D341Med (cell line): ENCODE measurements at places on chromosomes 12 and 14.

DNA sequence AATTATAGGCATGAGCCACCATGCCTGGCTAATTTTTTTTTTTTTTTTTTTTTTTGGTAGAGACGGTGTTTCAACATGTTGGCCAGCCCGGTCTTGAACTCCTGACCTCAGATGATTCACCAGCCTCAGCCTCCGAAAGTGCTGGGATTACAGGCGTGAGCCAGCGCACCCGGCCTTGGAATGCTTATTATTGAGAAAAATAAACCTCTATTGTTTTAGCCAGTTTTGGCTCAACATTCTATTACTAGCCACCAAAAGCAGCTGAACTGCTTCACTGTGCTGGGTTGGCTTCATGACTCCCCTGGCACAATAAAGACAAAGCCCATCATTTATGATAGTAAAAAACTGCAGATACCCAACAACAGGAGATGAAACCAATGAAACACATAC lies 93.5 kb upstream of the CEP83 start:
- DNase-seq, result no peak

DNA sequence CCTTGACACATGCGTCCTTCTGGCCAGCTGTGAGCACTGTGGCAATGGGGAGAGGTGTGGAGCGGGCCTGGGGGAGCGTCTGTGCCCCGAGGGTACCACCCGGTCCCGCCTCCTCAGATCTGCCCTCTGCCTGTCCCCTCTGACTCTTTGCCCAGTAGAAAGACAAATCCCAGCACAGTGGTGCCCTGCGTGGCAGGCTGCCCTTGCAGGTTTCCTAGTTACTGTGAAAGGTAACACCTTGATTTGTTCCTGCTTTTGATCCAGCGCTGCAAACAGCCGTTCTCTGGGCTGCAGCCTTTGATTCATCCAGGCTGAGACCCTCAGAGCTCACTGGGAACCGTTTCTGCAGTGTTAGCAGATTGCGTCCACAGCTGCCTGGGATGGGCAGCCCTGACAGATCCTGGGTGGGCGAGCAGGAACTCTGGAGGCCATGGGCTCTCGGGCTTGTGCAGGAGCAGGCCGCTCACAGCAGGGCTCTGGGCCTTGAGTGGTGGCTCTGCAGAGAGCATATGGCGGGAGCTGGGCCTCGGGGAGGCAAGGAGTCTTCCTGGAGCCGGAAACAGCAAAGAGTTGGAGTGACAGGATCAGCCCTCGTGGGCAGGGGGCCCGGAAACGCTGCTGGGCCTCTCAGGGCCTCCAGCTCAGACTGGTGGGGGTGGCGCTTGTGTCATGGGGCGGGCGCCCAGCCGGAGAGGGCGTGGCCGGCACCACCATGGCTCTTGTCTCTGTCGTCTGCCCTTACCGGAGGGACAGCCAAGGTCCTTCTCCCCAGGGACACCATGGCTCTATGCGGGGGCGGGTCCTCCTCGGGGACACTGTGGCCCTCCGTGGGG lies 16.6 kb downstream of the FBRSL1 start:
- DNase-seq, result peak; percentile 72

GRCh38 chr12:70982991-70983390 lies 62.5 kb upstream of the PTPRR start:
- DNase-seq, result no peak

DNA sequence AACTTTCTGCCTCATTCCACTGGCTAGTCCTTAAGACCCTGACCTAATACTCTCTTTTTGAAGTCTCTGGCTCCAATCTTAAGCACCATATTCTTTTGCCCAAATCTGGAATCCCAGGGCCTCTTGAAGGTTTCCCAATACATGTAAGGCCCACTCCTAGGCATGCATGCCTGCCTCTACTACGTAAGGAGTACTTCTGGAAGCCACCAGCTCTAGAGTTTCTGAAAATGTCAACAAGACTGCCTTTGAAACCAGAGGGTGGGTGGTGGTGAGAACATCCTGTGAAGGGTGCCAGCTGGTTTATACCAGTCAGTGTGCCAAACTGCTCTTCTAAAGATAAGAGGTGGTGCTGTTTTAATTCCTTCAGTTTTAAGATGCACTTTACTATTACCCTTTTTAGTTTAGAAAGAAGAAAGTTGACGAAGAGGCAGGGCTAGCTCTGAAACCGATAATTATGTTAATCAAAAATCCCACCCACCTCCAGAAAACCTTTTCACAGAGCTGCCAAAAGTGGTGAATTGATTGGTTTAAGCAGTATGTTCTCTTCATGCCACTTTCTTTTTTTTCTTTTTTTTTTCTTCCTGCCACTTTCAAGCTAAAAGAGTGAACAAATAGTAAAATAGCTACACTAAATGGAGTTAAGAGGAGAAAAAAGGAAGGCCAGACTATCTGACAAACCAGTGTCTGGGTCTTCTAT lies 8.7 kb upstream of the WDR89 start:
- no peak for DNase-seq

DNA sequence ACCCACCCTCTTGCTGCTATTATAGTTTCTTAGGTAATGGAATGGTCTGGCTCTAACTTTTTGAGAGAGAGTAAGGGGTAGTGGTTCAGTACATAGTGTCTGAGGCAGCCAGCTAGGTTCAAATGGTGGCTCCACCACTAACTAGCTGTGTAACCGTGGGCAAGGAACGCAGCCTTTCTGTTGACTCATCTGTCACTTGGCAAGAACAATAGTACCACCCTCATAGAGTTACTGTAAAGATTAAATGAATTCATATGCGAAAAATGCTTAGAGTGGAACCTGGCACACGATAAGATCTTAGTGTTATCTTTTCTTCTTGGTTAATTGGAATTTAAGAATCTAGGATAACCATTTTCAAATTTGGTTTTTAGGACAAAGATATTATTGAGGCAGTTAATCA lies 14.0 kb downstream of the CCDC62 start:
- DNase-seq, result no peak

- DNase-seq, result no peak
Observed at GRCh38 chr12:79151956-79152355, 287.4 kb downstream of the SYT1 start.

DNA sequence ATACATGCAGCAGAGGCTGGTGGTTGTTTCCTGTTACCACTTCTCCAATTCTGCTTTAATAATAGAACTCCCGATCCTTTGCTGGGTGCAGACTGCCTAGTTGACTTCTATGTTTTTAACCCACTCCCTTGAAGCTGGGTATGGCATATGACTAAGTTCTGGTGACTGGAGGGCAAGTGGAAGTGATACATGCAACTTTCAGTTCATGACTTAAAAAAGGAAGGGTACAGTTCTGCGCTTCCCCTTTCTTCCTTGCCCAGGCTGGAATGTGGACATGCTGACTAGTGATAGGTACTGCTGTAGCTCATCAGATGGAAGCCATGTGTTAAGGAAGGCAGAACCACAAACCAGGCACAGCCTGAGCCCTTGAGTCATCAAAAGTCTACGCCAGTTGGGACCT lies 2.4 kb upstream of the A2M start:
- DNase-seq, result no peak

GRCh38 chr12:92721130-92721529 lies 18.3 kb downstream of the PLEKHG7 start:
- DNase-seq, result no peak

DNA sequence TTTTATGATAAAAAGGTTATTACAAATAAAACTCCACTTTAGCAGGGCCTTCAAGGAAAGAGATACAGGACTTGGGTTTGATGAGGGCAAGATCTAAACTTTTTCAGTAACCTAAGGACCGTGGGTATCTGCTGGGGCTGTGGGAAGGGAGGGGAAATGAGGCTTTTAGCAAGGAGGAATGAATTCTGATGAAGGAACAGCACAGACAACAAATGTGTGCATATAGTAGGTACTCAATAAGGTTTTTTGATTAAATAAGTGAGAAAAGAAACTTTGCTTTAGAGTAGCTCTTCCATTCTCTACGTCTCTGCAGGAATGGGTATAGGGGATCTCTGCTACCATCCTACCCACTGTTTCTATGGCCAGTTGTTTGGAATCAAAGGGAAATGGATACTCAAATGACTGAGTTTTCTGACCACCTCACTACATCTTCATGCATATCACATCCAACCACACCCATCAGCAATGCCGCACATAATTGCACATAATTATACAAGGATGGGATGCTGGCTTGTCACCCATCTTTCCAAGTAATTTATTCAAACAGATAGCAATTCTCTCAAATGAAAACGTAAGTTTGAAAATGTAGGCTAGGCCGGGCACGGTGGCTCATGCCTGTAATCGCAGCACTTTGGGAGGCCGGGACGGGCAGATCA lies 59.5 kb upstream of the GTF2A1 start:
- DNase-seq, result no peak

DNA sequence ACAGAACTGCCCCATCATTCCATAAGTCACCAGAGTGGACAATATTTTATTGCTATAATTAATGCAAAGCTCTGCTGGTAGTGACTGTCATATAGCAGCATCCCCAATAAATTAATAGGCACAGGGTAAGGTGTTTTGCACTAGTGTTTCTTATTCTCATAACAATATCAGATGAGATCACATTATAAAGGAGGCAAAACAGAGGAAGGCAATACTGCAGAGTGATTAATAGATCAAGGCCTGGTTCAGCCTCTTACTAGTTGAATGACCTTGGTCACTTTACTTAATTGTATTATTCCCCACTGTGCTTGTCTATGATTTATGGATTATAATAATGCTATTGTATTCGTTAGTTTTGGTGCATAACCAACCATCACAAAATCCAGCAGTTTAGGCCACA lies 784.8 kb downstream of the VRK1 start:
- DNase-seq, result no peak

GRCh38 chr12:107749083-107749482 lies 11.9 kb downstream of the PRDM4 start:
- no peak for DNase-seq

DNA sequence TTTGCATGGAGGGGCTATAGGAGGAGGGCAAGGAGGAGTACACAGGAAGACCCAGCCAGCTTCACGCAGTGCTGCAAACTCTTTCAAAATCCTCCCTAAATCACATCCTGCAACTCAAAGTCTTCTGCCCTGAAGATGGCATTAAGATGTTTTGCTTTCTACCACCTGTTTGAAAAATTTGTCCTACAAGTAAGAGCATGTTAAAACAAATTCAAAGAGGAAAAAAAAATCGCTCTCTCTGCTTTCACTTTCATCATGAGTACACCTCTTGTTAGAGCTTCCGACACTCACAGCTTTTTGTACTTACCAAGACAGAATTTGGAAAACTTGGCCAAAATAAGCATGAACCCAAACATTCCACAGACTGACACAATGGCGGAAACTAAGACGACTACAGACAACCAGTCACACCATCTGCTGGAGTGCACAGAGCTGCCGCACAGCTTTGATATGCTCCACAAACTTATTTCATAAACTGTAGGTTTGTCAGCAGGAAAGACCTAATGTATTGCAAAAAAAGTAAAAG lies 21.3 kb downstream of the GCH1 start:
- no peak for DNase-seq
